ENCODE measurements at places on chromosomes 7 and 10. TPM values are rescaled to one million over a fixed set of nuclear protein-coding genes. Genes with fewer than 3 reads are reported as not detected.

Gene IL6
- total RNA-seq, result 20.7 TPM

GRCh38 chr10:109591601-109592000 lies 331.7 kb downstream of the XPNPEP1 start:
- H3K4me3 ChIP-seq, result no peak overlapping the region
- no peaks in the 10 kb centered on the region for H3K36me3 ChIP-seq
- no peak overlapping the region for H3K27ac ChIP-seq
- no peaks in the 10 kb centered on the region for H3K4me1 ChIP-seq

DNA sequence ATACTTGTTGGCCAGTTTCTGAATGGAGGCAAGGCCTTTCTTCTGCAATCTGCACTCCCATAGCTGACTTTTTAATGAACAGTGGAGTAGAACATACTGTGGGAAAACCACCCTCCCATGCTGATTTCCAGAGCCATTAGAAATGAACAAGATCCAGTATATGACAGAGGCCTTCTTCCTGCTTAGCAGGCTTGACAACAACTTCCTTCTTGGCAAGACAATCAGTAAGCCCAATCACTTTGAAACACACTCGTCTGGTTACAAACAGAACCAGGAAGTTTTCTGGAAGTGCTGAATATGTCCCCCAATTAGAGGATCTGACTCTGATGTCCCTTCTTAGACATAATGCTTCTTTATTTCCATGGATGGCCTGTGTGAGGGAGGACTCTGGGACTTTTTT lies 103.4 kb downstream of the SAMD9 start:
- H3K4me3 ChIP-seq, result no peak overlapping the region
- no peak overlapping the region for H3K27ac ChIP-seq
- no peaks in the 10 kb centered on the region for H3K27me3 ChIP-seq
- no peaks in the 10 kb centered on the region for H3K36me3 ChIP-seq

DNA sequence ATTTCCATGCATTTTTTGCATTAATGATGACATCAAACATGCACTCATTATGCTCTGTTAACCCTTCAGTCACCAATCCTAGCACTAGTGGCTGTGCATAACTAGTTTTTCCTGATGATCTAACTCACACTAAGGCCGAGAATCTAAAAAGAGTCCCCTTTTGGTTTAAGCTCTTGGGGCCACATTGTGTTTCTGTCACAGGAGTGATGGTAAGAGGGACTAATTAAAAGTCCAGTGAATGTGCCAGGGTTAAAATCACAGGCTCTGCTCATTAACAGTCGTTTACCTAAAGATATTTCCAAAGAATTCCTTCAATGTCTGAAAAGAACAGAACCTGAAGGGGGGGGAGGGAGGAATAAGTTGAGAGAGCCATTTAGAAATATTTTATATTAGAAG lies 359.0 kb upstream of the ANKRD30A start:
- no peak overlapping the region for H3K4me3 ChIP-seq
- H3K27me3 ChIP-seq, result no peaks in the 10 kb centered on the region
- no peaks in the 10 kb centered on the region for H3K4me1 ChIP-seq
- no peaks in the 10 kb centered on the region for H3K36me3 ChIP-seq
- DNase-seq, result no peak

GRCh38 chr7:41333511-41333910 lies 369.4 kb downstream of the INHBA start:
- no peaks in the 10 kb centered on the region for H3K36me3 ChIP-seq
- H3K27ac ChIP-seq, result no peak overlapping the region
- no peaks in the 10 kb centered on the region for H3K27me3 ChIP-seq
- no peaks in the 10 kb centered on the region for H3K4me1 ChIP-seq

Gene CADPS2
- 16.4 TPM for total RNA-seq

DNA sequence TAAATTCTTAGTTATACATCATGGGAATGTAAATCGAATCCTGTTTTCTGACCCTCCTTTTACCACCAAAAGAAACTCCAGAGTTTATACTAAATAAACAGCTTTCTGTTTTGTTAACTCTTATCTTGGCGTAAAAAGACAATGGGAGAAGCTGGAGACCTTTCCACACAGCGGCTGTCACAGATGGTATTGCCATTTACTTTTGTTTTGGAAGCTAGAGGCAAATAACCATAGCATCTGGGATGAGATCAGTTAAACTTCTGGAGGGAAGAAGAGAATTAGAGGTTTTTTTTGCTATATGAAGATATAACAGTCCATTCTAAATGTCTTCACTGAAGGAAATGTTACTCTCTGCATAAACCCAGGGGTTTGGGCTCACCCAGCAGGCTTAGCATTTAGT lies 258.9 kb downstream of the REEP3 start:
- H3K4me3 ChIP-seq, result no peak overlapping the region
- no peaks in the 10 kb centered on the region for H3K36me3 ChIP-seq
- DNase-seq, result no peak
- H3K4me1 ChIP-seq, result no peaks in the 10 kb centered on the region
- H3K27me3 ChIP-seq, result peaks cover 27% of the 10 kb centered on the region

DNA sequence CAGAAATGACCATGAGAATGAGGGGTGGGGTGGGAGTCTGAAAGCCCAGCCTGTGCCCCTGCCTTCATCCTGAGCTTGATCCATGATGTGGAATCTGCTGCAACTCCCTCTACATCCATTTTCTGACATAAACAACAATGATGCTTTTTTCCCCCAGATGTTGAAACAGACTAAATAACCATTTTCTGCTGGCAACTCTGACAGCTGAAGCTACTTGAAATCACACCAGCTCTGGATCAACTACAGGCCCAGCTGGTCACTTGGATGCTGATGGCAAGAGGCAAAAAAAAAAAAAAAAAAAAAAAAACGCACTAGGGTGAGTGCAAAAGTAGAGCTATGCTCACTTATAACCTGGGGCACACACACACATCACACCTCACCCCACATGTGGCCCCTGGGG lies 74.2 kb downstream of the FAM107B start:
- DNase-seq, result no peak
- no peak overlapping the region for H3K4me3 ChIP-seq
- H3K36me3 ChIP-seq, result no peaks in the 10 kb centered on the region
